SIG-M5 (cell line): ENCODE measurements at places on chromosomes 12 and 14.

GRCh38 chr12:87315-87714 lies 20.7 kb downstream of the IQSEC3 start:
- no peak for DNase-seq

- DNase-seq: no peak
These were observed 40.3 kb downstream of the IFNG start for GRCh38 chr12:68119250-68119649.

GRCh38 chr12:74382983-74383382 lies 154.7 kb upstream of the ATXN7L3B start:
- no peak for DNase-seq

- no peak for DNase-seq
These were observed 581.9 kb downstream of the ALG10 start for GRCh38 chr12:34604227-34604626.

- DNase-seq: no peak
These were observed 912.2 kb downstream of the FLRT2 start for GRCh38 chr14:86442135-86442534.
